Upper lobe of left lung (tissue), 6 donors: ENCODE measurements at places on chromosomes 2 and 18. TPM values are rescaled to one million over a fixed set of nuclear protein-coding genes. Genes with fewer than 3 reads are reported as not detected.

GRCh38 chr18:63303547-63303946 is 16.0 kb downstream of the BCL2 start:
- peaks cover 2% of the 10 kb centered on the region for H3K4me1 ChIP-seq
- H3K27ac ChIP-seq = no peak overlapping the region
- H3K4me3 ChIP-seq = no peak overlapping the region
- no peaks in the 10 kb centered on the region for H3K36me3 ChIP-seq

The GULP1 gene
- 26.0 TPM for total RNA-seq

DNA sequence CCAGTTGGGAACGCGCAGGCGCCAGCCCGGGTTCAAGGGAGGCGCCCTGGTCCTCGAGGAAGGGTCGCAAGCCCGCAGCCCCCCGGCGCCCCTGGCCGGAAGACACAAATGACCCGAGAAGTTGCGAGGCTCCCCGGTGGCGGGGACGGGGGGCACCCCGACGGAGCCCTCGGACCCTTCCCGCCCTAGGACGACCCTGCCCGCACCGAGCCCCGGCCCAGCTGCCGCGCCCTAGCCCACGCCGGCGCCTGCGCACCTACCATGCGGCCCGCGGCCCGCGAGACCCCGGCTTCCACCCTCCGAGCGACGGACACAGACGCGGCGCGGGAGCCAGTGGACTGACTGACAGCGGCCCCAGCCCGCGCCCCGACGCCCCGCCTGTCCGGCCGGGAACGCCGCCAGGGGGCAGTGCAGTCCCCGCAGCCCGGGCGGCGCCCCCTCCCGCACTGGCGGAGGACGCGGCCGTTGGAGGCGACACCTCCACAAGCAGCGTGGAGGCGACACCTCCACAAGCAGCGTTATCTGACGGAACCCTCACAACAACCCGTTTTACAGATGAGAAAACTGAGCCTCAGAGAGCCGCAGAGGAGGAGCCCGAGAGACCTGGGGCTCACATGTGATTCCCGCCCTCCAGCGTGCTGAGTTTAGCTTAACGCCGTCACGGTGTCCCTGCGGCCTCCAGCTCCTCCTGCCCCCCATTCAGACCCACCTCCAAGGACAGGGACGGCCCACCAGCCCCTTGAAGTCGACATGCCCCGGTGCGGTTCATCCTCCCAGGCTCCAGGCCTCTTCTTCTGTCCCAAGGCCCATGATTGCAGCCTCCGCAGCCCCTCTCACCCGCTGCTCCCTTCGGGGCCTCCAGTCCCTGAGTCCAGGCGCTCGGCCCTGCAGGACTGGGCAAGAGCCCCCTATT is at the start of gene NMUR1:
Gene NMUR1 (minus strand): TSS at position 347 of the 913 bp plus-strand sequence. CDS start 84 bp downstream, at position 263.
- H3K4me3 ChIP-seq = peak within 1 kb of the TSS; percentile 57
- H3K36me3 ChIP-seq = no peaks in the 10 kb centered on the region
- peaks cover 22% of the 10 kb centered on the region for H3K4me1 ChIP-seq
- peak within 1 kb of the TSS; percentile 29 for H3K27ac ChIP-seq

- H3K27ac ChIP-seq = no peak overlapping the region
- H3K27me3 ChIP-seq = no peaks in the 10 kb centered on the region
- H3K36me3 ChIP-seq = no peaks in the 10 kb centered on the region
- no peak for DNase-seq
- H3K4me3 ChIP-seq = no peak overlapping the region
Measured at GRCh38 chr2:144198116-144198515, 321.8 kb downstream of the ZEB2 start.

- peaks cover 43% of the 10 kb centered on the region for H3K4me1 ChIP-seq
- peak overlapping the region; percentile 93 for H3K27ac ChIP-seq
- H3K36me3 ChIP-seq = no peaks in the 10 kb centered on the region
- H3K4me3 ChIP-seq = no peak overlapping the region
- DNase-seq = peak; percentile 97
- no peaks in the 10 kb centered on the region for H3K27me3 ChIP-seq
Measured at GRCh38 chr2:102063941-102064678, 72.3 kb downstream of the IL1R2 start.

DNA sequence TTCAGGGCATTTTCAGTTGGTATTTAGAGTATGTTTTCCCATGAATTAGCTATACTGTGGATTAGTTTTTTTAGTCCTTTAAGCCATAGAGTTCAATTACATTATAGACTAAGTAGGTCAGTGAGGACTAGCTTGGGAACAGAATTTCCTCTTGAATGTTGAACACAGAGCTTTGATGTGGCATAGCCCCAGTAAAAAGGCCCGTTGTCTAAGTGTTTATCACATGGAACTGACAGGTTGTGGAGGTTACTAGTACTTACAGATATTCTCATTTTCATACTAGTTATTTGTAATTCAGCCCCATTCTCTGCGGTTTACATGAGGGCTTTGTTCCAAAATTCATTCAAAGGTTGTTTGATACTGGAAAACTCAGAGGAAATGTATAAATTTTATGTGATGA is 6.2 kb downstream of the INSIG2 start:
- H3K36me3 ChIP-seq = peaks cover 13% of the 10 kb centered on the region
- DNase-seq = no peak
- no peak overlapping the region for H3K27ac ChIP-seq
- no peak overlapping the region for H3K4me3 ChIP-seq
